ENCODE measurements at places on chromosomes 1 and 21.

- no peak for DNase-seq
These were observed 50.0 kb downstream of the CACHD1 start for GRCh38 chr1:64519901-64520300.

DNA sequence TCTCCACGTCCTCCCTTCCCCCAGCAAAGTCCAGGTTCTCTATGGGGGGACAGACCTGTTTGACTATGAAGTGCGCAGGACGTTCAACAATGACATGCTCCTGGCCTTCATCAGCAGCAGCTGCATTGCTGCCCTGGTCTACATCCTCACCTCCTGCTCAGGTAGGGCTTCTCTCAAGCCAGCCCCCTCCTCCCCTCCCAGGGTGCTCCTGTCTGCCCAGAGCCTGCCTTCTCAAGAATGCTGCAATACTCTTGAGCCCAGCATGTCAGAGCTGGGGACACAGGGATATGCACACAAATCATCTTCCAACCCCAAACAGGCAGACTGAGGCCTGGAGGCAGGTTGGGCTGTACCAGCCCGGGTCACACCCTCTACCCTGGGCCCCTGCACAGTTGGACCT, 35.4 kb downstream of the DISP3 start:
- no peak for DNase-seq

DNA sequence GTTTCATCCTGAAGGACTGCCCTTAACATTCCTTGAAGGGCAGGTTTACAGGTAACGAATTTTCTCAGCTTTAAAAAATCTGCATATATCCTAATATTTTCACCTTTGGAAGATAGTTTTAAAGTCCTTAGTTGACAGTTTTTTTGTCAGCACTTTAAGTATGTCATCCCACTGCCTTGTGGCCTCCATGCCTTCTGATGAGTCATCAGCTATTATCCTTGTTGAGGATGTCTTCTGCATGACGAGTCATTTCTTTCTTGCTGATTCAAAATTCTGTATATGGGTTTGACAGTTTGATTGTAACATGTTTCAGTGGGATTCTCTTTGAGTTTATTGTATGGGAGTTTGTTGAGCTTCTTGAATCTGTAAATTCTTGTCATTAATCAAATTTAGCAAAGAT, 500.6 kb downstream of the DISC1 start:
- DNase-seq: peak; percentile 64

- DNase-seq: no peak
These were observed 26.4 kb downstream of the LAMB3 start for GRCh38 chr1:209625791-209626285.

- no peak for DNase-seq
These were observed 295.4 kb upstream of the ESRRG start for GRCh38 chr1:217018648-217019047.

GRCh38 chr1:247576514-247576913, 11.6 kb upstream of the OR2G2 start:
- DNase-seq: peak; percentile 8

DNA sequence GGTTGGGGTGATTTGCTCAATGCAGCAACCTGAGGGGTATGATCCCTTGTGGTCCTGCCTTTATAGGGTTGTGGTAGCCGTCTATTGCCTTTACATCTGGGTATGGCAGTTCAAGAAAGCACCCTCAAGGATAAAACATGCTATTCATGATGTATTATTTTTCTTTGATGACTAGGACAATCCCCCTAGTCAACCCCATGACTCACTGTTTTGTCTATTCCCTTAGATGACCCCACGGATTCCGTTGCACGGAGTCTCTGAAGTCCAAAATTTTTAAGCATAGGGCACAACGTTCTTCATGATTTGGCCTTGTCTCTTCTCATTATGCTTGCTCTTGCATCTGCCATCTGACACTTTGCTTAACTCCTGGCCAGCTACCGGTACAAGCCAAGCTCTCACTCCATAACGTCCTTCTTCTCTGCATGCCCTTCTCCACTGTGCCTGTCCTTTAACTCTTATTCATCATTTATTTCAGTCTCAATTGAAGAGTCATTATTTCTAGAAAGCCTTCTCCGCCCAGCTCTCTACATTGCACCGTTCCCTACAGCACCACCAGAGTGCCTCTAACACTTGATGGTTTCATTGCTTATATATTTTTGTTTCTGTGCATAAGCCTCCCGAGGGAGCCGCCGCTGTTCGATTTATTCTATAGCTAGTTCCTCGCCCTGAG, 838 bp upstream of the DISP1 start:
- no peak for DNase-seq

DNA sequence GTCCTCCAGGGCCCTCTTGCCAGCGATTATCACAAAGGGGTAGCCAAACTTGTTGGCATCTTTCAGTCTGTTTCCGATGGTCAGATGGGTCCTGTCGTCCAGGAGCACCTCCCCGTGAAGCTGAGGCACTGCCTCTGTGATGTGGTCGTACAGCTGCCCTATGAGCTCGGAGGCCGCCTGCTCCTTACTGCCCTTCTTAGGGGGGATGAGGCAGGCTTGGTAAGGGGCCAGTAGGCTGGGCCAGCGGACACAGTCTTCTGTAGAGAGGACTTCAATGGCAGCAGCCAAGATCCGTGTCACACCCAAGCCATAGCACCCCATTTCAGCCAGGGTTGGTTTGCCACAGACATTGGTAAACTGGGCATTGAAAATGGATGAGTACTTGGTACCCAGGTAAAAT, 6.5 kb downstream of the PARS2 start:
- DNase-seq: no peak

GRCh38 chr1:186497651-186498050, 36.7 kb upstream of the PDC start:
- no peak for DNase-seq
